ENCODE measurements at places on chromosomes 6 and 20.

DNA sequence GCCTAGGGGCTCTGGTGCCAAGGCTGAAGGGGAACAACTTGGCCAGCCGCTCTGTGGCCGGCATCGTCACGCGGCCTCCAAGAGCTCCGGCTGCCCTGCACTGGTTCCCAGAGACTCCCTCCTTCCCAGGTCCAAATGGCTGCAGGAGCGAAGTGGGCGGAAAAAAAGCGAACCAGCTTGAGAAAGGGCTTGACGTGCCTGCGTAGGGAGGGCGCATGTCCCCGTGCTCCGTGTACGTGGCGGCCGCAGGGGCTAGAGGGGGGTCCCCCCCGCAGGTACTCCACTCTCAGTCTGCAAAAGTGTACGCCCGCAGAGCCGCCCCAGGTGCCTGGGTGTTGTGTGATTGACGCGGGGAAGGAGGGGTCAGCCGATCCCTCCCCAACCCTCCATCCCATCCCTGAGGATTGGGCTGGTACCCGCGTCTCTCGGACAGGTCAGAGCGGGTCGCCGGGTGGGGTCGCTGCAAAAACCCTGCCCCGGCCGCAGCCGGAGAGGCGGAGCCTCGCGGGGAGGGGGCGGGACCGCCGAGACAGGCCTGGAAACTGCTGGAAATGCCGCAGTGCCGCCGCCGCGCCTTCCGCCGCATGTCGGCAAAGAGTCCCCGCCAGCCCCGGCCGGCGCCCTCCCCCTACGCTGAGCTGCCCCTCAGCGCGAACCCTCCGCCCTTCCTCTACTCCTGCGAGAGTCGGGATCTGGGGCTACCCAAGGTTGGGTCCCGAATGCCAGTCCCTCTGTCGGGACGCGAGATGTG, 814 bp upstream of the HSP90AB1 start:
- H3K27me3 ChIP-seq = no peaks in the 10 kb centered on the region
- peak overlapping the region; percentile 97 for H3K27ac ChIP-seq
- H3K4me1 ChIP-seq = peaks cover 16% of the 10 kb centered on the region
- H3K36me3 ChIP-seq = peaks cover 22% of the 10 kb centered on the region
- peak overlapping the region; percentile 94 for H3K4me3 ChIP-seq
- DNase-seq = no peak

DNA sequence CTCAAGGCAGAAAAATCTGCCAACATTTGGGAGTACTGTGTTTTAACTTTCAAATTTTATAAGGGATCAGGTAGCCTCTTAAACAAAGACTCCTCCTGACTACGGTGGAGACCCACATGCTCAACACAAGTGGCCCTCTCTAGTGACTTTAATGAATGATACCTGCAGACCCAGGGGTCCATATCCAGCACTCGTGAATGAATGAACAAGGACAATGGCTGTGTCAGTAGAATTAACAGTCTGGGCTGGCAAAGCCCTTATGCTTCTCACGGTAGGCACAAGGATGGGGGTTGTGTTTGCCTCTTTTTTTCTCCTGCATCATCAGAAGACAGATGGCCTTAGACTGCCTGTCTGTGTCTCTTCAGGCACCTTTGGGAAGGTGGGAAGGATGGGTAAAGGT, 112.6 kb upstream of the TRAF3IP2 start:
- H3K27ac ChIP-seq = no peak overlapping the region
- no peaks in the 10 kb centered on the region for H3K27me3 ChIP-seq
- H3K4me3 ChIP-seq = no peak overlapping the region
- H3K36me3 ChIP-seq = no peaks in the 10 kb centered on the region

DNA sequence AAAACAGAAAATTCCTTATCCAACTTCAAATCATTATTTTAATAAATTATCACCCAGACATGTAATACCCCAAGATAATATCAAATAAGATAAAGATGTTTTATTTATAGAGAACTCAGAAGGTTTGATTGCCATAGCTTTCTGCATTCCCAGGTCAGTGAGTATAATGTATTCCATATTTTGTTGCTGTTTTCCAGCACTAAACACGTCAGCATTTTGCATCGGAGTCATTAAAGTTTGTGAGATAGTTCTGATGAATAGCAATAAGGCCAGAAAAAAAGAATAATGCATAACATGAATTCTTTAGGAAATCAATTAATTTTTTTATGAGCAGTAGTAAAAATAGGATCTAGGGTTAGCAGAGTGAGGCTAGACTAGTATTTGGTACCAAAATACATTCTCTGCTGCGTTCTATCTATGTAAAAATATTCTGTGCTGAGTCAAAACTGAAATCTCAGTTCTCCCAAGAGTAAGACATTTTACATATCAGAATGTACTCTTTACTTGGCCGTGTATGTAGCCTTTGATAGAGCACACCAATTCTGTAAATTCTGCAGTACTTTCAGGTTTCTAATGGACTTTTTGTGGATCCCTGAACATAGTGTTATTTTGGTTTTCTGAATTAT, 269.9 kb upstream of the AGPAT4 start:
- no peaks in the 10 kb centered on the region for H3K27me3 ChIP-seq
- H3K4me1 ChIP-seq = no peaks in the 10 kb centered on the region
- H3K27ac ChIP-seq = no peak overlapping the region
- no peaks in the 10 kb centered on the region for H3K36me3 ChIP-seq
- no peak overlapping the region for H3K4me3 ChIP-seq

GRCh38 chr6:16602035-16602434, 159.2 kb downstream of the ATXN1 start:
- H3K27me3 ChIP-seq = no peaks in the 10 kb centered on the region
- no peak for DNase-seq
- H3K27ac ChIP-seq = no peak overlapping the region
- H3K4me3 ChIP-seq = no peak overlapping the region

Data from esophagus squamous epithelium (tissue), 5 donors.